ENCODE measurements at places on chromosomes 6 and 20. TPM values are rescaled to one million over a fixed set of nuclear protein-coding genes. Genes with fewer than 3 reads are reported as not detected.

GRCh38 chr6:83824388-83824801 is 28.8 kb upstream of the RIPPLY2 start:
- H3K4me1 ChIP-seq = no peaks in the 10 kb centered on the region
- H3K4me3 ChIP-seq = no peak overlapping the region
- no peaks in the 10 kb centered on the region for H3K27me3 ChIP-seq

DNA sequence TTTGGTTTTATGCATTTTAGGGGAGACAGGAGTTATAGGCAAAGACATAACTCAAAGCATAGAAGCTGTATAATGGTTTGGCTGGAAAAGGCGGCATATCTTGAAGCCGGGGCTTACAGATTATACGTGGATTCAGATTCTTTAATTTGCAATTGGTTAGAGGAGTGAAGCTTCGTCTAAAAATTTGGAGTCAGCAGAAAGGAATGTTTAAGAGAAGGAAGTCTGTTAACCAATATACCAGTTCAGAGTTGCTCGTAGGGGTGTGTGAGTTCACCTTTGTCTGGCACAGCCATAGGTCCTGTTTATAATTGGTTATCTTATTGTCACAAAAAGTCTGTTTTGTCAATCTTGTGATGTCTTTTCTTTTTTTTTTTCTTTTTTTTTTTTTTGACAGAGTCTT is 8.9 kb downstream of the ARHGAP40 start:
- H3K36me3 ChIP-seq = no peaks in the 10 kb centered on the region
- H3K27ac ChIP-seq = no peak overlapping the region
- no peak overlapping the region for H3K4me3 ChIP-seq

- H3K4me1 ChIP-seq = no peaks in the 10 kb centered on the region
- no peak overlapping the region for H3K4me3 ChIP-seq
- no peaks in the 10 kb centered on the region for H3K27me3 ChIP-seq
- DNase-seq = no peak
Observed at GRCh38 chr6:12275107-12275506, 15.1 kb upstream of the EDN1 start.

DNA sequence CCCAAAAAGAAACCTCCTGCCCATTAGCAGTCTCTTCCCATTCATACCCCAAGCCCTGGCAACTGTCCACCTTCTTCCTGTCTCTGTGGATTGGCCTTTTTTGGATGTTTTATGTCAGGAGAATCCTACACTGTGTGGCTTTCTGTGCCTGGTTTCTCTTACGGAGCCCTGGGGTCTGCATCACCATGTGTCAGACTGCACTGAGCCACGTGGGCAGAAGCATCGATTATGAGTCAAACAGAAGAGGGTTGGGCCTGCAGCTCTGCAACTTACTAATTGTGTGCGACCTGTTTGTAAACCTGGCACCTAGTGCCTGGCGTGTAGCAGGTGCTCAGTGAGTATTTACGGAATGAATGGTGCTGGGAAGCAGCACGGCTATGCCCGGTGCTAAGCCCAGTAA is 62.6 kb downstream of the IGF2R start:
- no peak overlapping the region for H3K4me3 ChIP-seq
- no peaks in the 10 kb centered on the region for H3K27me3 ChIP-seq
- DNase-seq = no peak
- H3K4me1 ChIP-seq = no peaks in the 10 kb centered on the region

GRCh38 chr6:101689695-101690094 is 296.2 kb downstream of the GRIK2 start:
- no peak for DNase-seq
- H3K4me3 ChIP-seq = no peak overlapping the region
- no peaks in the 10 kb centered on the region for H3K36me3 ChIP-seq

DNA sequence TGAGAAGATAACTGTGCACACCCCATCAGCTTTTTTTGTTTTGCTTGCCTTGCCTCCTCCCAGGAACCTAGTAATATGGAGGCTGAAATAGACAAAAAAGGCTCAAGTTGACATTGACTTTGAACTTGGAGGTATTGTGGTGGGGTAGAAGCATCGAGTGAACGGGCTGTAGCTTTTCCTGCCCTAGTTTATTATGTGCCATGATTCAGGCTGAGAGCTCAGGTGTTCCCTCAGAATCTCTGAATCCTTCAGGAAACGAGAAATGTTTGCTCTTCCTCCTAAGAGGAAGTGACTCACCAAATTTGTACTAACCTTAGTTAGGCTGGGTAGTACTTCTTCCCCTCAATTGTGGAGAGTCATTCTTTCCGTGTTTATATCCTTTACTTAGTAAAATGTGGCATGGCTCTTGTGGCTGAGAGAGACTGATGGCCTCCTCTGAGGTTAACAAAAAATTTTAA is 98.8 kb downstream of the SASH1 start:
- no peak for DNase-seq
- no peak overlapping the region for H3K27ac ChIP-seq
- no peaks in the 10 kb centered on the region for H3K36me3 ChIP-seq

- H3K27me3 ChIP-seq = no peaks in the 10 kb centered on the region
- H3K4me1 ChIP-seq = no peaks in the 10 kb centered on the region
- no peak for DNase-seq
- no peaks in the 10 kb centered on the region for H3K36me3 ChIP-seq
- H3K4me3 ChIP-seq = no peak overlapping the region
- H3K27ac ChIP-seq = no peak overlapping the region
Observed at GRCh38 chr6:110748453-110748852, 66.8 kb downstream of the CDK19 start.

GRCh38 chr20:62963614-62964397 is 11.3 kb downstream of the SLC17A9 start:
- H3K4me1 ChIP-seq = no peaks in the 10 kb centered on the region
- no peaks in the 10 kb centered on the region for H3K36me3 ChIP-seq
- no peak overlapping the region for H3K27ac ChIP-seq

- DNase-seq = peak; percentile 19
- no peaks in the 10 kb centered on the region for H3K27me3 ChIP-seq
- peaks cover 8% of the 10 kb centered on the region for H3K4me1 ChIP-seq
- H3K27ac ChIP-seq = no peak overlapping the region
- peak overlapping the region; percentile 49 for H3K4me3 ChIP-seq
Observed at GRCh38 chr6:117481278-117481925, 1.1 kb upstream of the DCBLD1 start.

HTR1B gene
- not detected for total RNA-seq

RNF146 gene
- total RNA-seq = 20.8 TPM

RBM12 gene
- 114 TPM for total RNA-seq

ERVFRD-1 gene
- not detected for total RNA-seq

PNLDC1 gene
- 0.97 TPM for total RNA-seq

HEY2 gene
- total RNA-seq = 0.34 TPM

OR2H2 gene
- not detected for total RNA-seq

All from naive thymus-derived CD4-positive, alpha-beta T cell (primary cell).